ENCODE measurements at places on chromosomes 2 and 18.

GRCh38 chr2:224209555-224210285 lies 170.6 kb upstream of the SERPINE2 start:
- DNase-seq: no peak

GRCh38 chr2:102355526-102356380 lies at the start of gene IL18R1:
Gene IL18R1, plus strand, starts transcription at chr2:102355796. Its CDS starts 6,865 bp downstream, at chr2:102362661.
- peak; percentile 83 for DNase-seq

DNA sequence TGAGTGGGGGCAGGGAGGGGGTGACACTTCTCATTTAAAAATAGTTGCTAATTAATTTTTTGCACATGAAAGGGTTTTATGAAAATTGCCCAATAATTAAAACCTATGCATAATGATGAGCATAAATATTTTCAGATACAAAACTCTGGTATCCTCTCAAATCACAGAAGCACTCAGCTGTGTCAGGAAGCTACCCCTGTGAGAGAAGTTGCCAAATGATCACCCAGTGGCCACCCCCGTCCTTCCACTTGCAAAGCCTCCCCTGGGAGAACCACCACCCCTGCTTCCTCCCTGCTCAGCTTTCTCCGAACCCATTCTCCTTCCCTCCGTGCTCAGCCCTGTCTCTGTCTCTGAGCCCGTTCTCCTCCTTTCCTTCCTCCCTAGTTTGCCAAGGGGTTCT lies 400.2 kb upstream of the SALL3 start:
- no peak for DNase-seq

DNA sequence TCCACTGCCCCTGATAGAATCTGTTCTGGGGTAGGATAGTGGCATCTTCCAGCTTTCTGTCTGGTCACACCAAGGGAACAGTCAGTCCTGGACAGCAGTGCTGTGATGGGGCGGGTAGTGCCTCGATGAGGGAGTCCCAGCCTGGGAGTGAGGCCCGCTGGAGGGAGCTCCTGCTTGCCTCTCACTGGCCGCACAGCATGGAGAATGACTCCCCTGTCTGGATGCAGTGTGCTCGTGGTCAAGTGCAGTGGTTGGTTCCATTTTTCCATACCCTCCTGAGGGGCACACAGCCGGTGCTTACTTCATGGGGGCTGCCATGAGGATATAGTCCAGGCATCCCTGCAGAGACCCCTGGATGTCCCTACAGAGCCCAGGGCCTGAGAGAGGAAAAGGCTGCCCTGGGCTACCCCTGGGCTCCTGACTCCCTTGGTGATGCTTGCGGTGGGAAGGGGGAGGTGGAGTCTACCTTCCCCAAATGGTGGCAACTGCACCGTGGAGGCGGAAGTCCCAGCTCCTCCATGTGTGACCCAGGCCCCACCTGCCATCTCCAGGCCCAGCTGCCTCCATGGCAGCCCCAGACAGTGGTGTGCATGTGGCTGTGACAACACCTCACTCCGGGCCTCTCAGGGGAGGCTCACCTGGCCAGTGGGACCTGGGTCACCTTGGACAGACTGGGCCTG lies 212.5 kb downstream of the GLI2 start:
- DNase-seq: no peak

DNA sequence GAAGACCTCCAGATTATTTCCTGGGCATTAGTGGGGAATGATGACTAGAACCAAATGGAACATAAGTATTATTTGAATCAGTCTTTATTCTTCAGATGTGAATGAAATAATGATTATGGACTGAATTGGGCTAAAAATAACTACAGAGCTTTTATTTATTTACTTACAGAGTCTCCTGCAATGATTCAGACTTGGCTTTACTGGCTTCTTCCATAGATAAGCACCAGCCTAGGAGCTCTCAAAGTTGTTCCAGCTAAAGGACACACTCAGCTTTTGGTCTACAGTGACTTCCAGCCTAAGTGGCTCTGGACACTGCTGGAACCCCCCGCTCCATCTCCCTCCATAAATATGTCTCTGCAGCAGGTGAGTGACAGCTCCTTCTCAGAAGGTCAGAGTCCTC lies 24.3 kb upstream of the ARHGAP25 start:
- DNase-seq: no peak

GRCh38 chr2:30257266-30258214 lies 26.2 kb downstream of the LBH start:
- no peak for DNase-seq

GRCh38 chr2:237672731-237673129 lies 45.3 kb downstream of the LRRFIP1 start:
- no peak for DNase-seq

GRCh38 chr2:241030333-241030680 lies 31.9 kb downstream of the SNED1 start:
- no peak for DNase-seq

GRCh38 chr2:230797515-230798495 lies 66.9 kb upstream of the ITM2C start:
- no peak for DNase-seq

GRCh38 chr18:24791751-24792545 lies 331.5 kb downstream of the HRH4 start:
- no peak for DNase-seq

GRCh38 chr2:134446383-134447017 lies 192.6 kb downstream of the MGAT5 start:
- peak; percentile 59 for DNase-seq

DNA sequence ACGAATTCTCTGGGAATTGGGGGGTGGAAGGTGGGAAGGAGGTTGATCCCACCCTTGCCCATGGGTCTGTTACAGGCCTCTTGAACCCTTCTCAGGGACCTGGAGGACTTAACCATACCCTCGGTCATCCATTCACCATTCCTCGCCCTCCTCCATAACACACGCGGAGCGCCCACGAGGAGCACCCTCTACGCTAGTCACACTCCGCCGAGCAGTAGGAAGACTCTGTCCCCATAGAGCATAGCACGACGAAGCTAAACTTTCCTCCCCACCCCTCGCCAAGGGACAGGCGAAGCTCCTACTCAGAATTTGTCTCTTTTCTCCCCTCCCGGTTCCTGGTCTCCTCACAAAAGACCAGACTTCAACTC lies 611 bp upstream of the ITSN2 start:
- DNase-seq: no peak

- peak; percentile 77 for DNase-seq
Observed at GRCh38 chr2:165745916-165746315, 48.1 kb downstream of the GALNT3 start.

GRCh38 chr18:61957801-61958516 lies 65.2 kb upstream of the RNF152 start:
- no peak for DNase-seq

DNA sequence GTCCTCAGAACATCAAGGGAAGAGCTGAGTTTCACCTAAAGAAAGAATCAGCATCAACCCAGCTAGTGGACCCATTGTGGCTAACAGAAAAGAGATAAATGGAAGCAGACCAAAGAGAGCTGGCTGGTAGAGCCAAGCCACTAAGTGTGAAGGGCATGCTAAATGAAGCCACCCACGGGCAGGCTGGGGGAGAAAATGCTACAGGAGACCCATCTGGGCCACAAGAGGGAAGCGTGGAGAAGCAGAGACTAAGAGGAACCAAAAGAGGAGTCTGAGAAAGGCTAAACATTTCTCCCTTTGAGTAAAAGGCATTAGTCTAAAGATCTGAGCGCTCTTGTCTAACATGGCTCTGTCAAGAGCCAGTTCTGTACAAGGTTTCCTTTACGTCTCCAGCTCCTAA lies 15.8 kb downstream of the CWC22 start:
- DNase-seq: no peak

- DNase-seq: peak; percentile 23
Observed at GRCh38 chr2:153487448-153487847, 8.9 kb upstream of the RPRM start.

DNA sequence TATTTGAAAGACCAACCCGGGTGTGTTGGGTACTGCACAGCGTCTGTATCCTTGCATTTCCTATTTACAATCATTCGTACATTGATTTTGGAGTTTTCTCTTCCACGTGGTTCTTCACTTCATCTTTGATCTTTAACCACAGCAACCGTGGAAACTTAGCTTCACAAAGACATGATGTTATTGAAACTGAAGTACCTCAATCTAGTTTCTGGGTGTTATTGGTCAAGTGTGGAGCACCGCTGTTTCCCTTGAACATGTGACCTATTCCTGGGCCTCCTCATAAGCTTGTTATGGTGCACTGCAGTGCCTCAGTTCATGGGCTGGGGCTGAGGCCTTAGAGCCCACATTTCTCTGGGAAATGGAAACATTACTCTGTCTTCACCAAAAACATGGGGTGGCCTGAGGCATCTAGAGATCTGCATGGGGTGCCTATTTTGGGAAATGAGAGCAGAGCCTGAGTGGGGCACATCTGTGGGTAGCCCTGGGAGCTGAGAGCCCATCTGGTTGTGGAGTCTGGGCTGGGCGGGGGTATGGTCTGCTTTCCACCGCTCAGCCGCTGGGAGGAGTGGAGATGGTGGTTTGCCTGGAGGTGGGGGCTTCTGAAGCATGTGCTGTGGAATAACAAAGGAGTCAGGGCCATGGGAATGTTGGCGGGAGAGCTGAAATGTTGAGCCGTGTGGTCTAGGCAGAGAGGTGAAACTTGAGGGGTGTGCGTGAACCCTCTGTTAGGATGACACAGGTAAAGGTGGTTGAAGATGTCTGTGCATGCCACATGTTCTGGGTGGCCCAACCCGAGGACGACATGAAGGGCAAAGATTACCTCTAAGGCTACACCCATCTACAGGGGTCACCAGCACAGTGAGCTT lies 37.4 kb downstream of the ZNF236 start:
- DNase-seq: no peak

- DNase-seq: no peak
Observed at GRCh38 chr2:227344231-227344630, 19.2 kb downstream of the MFF start.

- no peak for DNase-seq
Observed at GRCh38 chr2:113806217-113806913, 49.9 kb upstream of the SLC35F5 start.

- no peak for DNase-seq
Observed at GRCh38 chr2:143936538-143936847, 583.4 kb downstream of the ZEB2 start.

- DNase-seq: no peak
Observed at GRCh38 chr2:40511661-40512213, 59.8 kb upstream of the SLC8A1 start.

GRCh38 chr2:165952741-165953211 lies 800 bp downstream of the TTC21B start:
- peak; percentile 44 for DNase-seq

DNA sequence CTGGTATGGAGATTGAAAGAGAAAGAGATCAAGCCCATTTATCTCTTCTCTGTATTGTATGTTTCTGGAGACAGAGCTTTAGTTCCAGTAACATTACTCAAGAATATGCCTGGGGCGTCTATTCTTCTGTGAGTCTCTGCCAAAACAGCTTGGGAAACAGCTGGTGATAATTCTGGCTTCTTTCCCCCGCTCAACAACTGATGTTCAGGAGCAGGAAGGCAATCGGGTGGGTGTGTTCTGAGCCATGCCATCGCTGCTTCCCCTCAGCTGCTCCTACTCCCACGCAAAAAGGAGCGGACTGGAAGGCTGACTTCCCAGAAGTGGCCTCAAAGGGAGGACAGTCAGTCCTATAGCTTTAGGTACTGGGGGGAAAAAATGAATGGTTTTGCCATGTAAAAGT lies 695.1 kb downstream of the PLCL1 start:
- DNase-seq: no peak

- DNase-seq: peak; percentile 57
Observed at GRCh38 chr2:120771111-120771780, 35.6 kb downstream of the GLI2 start.

- DNase-seq: no peak
Observed at GRCh38 chr2:37904993-37905392, 20.1 kb upstream of the RMDN2 start.

DNA sequence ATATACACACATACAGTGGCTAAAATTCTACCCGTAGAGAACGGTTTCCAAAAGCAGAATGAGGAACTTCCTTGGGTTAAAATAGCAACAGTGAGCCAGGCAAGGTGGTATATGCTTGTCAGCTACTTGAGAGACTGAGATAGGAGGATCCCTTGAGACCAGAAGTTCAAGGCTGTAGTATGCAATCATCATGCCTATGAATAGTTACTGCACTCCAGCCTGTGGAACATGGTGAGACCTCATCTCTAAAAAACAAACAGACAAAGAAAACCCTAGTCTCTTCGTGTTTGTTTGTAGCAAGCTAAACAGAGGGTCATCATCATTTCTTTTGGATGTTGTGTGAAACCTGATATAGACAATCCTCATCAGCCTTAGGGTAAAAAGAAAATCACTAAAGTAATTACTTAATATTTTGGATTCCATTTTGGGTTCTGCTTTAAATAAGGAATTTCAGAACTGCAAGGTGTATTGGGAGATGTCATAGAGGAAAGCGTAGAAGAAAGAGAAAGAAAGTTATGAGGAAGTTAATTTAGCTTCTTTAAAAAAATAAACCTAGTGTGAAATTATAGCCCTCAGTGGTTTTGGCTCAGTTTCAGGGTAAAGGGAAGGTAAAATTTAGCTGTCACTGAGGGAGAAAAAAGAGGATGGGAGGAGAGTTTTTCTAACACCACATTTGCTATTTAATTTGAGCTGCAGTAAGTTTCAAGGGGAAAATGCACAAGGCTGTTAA lies 46.5 kb downstream of the PLEK start:
- no peak for DNase-seq

DNA sequence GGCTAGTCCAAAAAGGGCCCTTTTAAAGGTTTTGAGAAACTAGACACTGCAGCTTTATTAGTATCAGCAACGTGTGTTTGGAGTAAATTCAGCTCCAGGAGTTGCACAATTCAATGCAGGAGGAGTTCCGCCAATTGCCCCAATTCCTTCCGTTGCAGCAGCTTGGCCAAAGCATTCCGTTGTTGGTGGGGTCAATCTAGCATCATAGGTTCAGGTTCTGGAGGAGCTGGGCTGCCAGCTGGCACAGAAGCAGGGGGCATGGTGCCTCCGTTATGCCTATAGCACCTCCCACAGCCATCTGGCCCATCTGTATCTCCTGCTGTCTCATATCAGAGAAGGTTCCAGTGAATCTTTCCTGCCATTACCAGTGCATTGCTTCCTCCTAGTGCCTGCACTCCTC lies 55.4 kb downstream of the REL start:
- no peak for DNase-seq

All from kidney tubule cell (primary cell).